Stimulated activated effector memory CD8-positive, alpha-beta T cell treated with anti-CD3 and anti-CD28 coated beads, Interleukin-12 subunit alpha, Interleukin-12 subunit beta, amount 100 ng/mL, for 72 hours (primary cell): ENCODE measurements at places on chromosomes 2 and 18.

- peak; percentile 74 for DNase-seq
Observed at GRCh38 chr2:219175928-219176817, 552 bp downstream of the CNPPD1 start.

GRCh38 chr2:197888321-197888720 is 83.9 kb downstream of the PLCL1 start:
- DNase-seq = no peak

DNA sequence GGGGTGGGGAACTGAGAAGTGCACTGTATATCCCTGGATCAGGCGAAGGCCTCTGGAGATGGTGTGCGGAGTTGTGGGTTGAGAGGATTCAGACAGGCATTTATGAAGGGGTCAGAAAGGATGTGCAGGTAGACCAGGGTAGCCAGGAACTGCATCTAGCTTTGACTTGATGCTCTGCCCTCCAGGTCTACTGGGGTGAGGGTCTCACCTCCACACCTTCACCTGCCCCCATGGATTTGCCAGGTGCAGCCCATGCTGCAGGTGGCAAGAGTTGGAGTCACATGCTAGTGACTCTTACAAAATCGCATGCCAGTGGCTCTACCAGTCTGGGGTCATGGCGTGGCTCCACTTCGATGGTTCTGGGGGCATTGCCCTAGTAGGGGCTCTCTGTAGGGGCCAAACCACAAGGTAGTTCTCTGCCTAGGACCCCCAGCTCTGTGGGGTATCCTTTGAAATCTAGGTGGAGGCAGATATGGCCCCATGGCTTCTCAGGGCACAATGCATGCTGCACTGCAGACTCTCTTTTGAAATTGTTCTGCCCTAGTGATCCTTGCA is 18.9 kb upstream of the KCNF1 start:
- no peak for DNase-seq

- no peak for DNase-seq
Observed at GRCh38 chr2:11435036-11435435, 30.9 kb downstream of the E2F6 start.

DNA sequence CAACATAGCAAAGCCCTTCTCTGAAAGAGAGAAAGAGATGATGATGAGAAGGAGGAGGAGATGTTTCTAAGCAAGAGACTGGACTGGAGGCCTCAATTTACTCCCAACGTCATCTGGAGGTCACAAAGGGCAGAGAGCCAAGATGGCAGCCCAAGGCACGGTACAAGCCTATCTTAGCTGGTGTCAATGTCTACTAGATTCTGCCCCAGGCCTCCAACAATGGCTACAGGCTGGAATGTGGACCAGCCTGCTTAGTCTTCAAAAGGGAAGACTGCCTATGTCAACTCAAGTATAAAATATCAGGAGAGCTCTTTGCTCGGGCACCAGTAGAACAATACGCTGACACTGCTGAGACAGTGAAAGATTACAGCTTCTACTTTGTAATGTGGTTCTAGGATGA is 6.7 kb upstream of the SLC4A5 start:
- no peak for DNase-seq

- DNase-seq = no peak
Observed at GRCh38 chr18:29821544-29821943, 1221.0 kb downstream of the DSC3 start.

GRCh38 chr2:235954888-235955480 is 213.2 kb downstream of the GBX2 start:
- DNase-seq = no peak

- peak; percentile 65 for DNase-seq
Observed at GRCh38 chr2:43426305-43427031, 169.4 kb downstream of the THADA start.

DNA sequence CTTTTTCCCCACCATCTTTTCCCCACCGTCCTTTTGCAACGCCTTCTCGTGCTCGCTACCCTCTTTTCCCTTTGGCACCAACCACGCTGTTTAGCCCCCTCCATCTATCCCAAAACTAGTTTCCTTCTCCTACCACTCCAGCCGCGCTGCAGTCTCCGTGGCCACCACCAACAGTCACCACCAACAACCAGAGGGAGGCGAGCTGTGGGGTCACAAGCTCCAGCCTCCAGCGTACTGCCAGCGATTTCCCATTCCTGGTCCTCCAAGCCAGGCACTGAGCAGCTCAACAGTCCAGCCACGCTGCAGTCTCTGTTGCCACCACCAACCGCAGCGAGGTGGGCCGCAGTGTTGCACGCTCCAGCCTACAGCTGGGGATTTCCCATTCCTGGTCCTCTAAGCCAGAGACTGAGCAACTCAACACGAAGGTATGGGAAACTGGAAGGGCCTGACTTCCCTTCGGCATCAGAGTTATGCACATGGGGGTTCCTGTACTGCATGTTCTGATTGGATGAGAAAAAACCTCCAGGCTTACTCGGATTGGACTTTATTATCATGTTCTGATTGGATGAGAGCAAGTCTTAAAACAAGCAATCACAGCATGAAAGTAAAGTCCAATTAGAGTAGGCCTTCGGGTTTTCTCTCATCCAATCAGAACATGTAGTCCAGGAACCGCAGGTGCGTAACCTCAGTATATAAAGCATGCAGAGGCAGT is 42.3 kb upstream of the IMP4 start:
- DNase-seq = no peak

DNA sequence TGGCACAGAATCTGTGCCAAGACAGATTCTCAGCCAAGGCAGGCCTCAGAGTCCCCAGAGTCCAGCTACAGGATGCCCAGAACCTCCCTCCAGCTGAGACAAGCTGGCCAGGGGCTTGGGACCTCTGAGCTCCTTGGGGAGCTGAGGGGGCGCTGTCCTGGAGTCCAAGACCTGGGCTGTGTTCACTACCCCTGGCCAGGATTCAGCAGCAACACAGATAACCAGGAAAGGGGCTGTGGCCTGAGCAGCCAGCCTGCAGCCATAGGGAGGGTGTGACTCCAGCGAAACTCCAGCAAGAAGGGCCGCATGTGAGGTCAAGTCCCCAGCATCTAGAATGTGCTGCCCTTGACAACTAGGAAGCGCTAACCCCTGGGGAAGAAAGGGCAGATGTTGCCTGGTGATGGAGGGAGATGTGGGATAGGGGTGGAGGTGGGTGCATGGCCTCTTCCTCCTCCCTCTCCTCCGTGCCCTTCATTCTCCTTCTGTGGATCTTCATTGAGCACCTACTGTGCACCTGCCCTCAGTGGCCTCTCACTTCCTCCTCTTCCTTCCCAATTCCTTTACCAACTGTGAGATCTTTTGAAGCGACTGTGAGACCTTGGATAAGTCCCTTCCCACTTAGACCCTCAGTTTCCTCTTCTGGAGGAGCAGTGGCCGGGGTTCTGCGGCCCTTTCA is 7.7 kb upstream of the ARID5A start:
- peak; percentile 66 for DNase-seq

GRCh38 chr2:227880460-227880859 is 9.0 kb downstream of the DAW1 start:
- DNase-seq = no peak

DNA sequence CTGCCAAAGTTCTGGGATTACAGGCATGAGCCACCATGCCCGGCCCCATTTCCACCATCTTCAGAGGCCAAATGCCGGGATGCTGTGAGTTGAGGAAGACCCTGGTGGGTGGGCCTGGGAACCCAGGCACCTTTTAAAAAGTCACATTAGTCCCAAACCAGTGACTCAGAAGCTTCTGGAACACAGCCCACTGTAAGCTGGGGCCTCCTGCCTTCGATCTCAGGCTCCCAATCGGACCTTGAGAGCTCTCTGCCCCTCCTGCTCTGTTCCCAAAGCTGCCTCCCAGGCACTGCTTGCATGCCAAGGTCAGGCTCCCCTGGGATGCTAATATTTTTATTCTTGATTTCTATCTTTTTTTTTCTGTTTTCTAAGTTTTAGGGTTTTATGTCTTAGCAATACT is 4.2 kb downstream of the ADCY3 start:
- DNase-seq = no peak

GRCh38 chr2:11097854-11098387 is 57.3 kb upstream of the SLC66A3 start:
- no peak for DNase-seq

DNA sequence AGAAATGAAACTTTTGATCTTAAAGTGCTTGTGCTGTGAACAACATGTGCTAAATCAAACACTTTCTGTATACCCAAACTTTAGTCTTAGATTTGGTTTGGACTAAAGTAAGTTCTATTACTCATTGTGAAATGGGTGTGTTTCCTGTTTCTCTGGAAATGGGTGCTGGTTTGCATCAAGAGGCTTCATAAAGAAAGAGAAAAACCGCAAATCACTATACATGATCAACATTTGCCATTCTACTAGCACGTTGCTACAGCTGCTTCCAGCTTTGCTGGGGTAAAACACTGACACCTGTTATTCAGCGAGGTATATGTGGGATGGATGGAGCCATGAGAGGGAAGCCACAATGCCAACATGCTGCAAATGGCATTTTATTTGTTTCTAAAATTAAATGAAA is 547.0 kb upstream of the ACVR2A start:
- DNase-seq = no peak

GRCh38 chr2:37630301-37630700 is 41.1 kb downstream of the CDC42EP3 start:
- DNase-seq = no peak
